ENCODE measurements at places on chromosomes 6 and 20. TPM values are rescaled to one million over a fixed set of nuclear protein-coding genes. Genes with fewer than 3 reads are reported as not detected.

GRCh38 chr6:166087246-166087645 is 80.4 kb downstream of the TBXT start:
- no peak for DNase-seq

GRCh38 chr20:21944227-21944626 is 238.8 kb downstream of the PAX1 start:
- DNase-seq = no peak

GRCh38 chr6:131419702-131420101 is 153.3 kb upstream of the ARG1 start:
- DNase-seq = no peak

TRIM26 gene
- 27.1 TPM for total RNA-seq

ZBTB24 gene
- 5.1 TPM for total RNA-seq

- no peak for DNase-seq
Observed at GRCh38 chr6:162055365-162055764, 672.2 kb downstream of the PRKN start.

DNA sequence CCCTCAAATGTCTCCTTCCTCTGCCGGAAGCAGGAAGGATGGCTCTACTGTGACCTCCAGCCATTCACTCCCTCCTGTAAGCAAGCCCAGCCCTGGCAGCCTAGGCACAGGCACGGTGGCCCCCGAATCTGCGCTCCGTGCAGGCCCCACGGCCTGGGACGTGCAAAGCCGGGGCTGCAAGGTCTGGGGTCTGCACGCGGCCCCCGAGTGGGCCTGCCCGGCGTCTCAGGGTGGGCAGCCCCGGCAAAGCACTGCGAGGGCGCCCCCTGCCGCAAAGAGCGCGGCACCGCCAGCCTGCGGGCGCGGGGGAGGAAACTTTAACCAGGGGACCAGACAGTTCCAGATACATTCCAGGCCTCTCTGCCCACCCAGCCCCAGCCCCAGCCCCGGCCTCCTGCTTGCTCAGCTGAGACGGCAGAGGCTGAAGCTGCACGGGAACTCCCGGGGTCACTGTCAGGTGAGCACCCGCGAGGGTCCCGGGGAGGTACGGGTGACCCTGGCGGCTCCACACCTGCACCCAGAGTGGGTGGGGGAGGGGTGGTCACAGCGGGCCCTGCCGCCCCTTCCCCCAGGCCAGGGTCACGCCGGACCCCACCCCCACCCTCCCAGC is 98.8 kb downstream of the ASXL1 start:
- DNase-seq = peak; percentile 86

DNA sequence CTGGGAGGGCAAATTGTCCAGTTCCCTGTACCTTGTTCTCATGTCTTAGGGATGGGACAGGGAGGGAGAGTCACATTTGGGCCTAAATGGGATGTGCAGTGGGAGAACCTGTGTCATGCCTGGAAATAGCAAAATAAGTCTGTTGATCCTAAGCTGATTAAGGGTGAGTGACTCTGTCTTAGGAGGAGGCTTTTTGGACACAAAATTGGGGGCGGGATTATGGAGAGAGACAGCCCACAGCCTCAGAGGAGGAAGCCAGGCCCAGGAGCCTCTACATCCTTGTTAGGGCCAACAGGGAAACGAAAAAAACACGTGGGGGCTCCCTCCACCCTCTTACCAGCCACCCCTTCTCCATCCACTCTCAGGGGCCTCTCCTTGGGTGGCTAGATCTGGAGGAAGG is 2.2 kb downstream of the KCNB1 start:
- no peak for DNase-seq

HEY2 gene
- 82.7 TPM for total RNA-seq

DNA sequence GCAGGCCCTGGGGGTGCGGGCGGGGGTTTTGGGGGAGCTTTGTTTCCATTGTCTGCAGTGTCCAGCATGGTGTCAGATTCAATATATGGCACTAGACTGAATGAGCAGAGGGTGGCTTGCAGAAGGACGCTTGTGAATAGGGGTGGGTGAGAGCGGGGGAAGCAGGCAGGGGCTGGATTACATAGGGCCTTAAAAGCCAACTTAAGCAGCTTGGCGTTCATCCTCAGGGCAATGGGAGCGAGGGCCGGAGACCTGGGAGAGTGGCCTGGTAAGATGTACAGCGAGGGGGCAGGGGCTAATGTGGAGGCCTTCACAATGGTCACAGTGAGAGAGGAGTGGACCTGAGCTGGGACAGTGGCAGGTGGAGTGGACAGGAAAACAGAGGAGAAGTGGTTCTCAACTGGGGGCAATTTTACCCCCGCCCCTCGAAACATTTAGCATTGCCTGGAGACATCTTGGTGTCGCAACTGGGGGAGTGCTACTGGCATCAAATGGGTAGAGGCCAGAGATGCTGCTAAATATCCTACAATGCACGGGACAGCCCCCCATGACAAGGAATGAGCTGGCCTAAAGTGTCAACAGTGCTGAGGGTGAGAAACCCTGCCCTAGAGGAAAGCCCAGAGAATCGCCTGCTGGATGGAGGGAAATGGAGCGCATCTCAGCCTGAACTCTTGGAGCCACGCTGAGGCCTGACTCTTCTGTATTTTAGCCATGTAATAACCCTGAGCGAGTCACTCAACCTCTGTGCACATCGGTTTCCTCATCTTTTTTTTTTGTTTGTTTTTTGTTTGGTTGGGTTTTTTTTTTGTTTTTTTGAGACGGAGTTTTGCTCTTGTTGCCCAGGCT is 15.1 kb upstream of the BAK1 start:
- no peak for DNase-seq

GRCh38 chr6:155396605-155397004 is 59.0 kb downstream of the NOX3 start:
- DNase-seq = no peak

UBE2C gene
- total RNA-seq = 22.9 TPM

HLA-B gene
- total RNA-seq = 301 TPM

- peak; percentile 46 for DNase-seq
Observed at GRCh38 chr6:168150551-168151320, 71.7 kb upstream of the FRMD1 start.

DNA sequence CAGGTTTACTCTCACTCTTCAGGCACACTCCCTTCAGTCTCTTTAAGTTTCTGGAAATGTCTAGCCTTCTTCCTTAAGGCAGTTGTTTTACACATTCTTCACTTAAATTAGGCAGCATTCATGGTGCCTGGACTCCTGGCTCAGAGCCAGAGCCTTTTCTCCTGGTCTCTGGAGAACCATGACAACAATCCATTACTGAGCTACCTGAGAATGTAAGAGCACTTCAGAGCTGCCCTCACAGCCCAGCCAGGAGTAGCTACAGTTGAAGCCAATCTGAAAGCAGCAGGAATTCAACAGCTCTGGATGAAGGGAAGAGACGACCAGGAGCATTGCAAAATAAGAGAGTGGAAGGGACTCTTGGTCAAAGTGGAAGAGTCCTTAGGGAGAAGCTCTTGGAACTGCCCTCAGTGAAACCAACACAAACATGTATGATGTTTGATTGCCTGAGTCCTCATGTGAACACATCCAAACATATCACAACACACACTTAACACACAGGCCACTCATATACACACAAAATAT is 416.8 kb upstream of the SPTLC3 start:
- no peak for DNase-seq

DNA sequence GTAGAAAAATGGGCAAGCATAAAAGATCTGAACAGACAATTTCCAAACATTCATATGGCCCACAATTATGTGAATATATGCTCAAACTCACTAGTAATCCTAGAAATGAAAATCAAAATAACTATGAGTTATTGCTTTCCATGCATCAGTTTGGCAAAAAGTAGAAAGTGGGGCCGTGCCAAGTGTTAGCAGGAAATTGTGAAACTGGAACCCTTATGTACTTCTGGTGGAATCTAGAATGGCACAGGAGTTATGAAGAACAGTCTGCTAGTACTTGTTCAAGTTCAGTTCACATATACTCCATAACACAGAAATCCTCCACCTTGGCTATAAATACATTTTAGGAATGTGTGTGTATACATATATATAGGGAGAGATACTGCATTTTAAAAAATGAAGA is 89.8 kb downstream of the EYA2 start:
- DNase-seq = no peak

- DNase-seq = peak; percentile 37
Observed at GRCh38 chr20:1440024-1440423, 26.6 kb downstream of the NSFL1C start.

- DNase-seq = no peak
Observed at GRCh38 chr6:39790772-39791171, 1.4 kb upstream of the DAAM2 start.

GJA10 gene
- total RNA-seq = not detected

- DNase-seq = no peak
Observed at GRCh38 chr20:31559704-31560093, 45.4 kb upstream of the ID1 start.

HLA-C gene
- 177 TPM for total RNA-seq

GDAP1L1 gene
- 1.7 TPM for total RNA-seq

DNA sequence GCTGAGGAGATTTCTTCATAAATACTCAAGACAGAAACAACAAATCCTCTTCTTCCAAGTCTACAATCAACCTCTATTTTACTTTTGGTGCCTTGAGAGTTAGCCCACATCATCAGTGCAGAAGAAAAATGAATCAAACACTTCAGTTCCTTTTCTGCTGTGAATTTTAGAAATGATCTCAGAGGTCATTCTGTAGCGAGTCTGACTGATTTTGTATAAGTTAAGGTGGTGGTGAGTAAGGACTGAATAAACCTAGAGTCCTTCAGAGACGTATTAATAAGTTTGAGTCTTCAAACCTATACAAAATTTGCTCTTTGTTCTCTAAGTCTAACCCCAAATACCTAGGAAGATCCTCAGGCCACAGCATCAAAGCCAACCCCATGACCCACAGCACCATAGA is 33.1 kb upstream of the NT5E start:
- DNase-seq = no peak

CBLN4 gene
- not detected for total RNA-seq

DNA sequence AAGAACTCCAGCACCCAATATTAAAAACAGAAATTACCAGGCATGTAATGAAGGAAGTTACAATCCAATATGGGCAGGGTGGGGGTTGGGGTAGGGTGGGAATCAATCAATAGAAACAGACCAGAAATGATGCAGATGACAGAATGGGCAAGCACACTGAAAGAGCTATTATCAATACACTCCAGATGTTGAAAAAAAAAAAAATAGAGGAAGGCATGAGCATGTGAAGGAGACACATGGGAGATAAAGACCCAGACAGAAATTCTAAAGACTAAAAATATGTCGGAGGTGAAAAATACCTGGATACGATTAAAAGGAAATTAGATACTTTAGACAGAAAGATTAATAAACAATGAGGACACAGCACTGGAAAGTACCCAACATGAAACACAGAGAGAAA is 19.1 kb upstream of the ZC3H12D start:
- DNase-seq = no peak

CST2 gene
- total RNA-seq = not detected

GRCh38 chr6:18136260-18136659 is 13.8 kb upstream of the NHLRC1 start:
- DNase-seq = no peak

GRCh38 chr6:31498748-31499147 is 803 bp downstream of the MICB start:
- peak; percentile 22 for DNase-seq

OR2H2 gene
- total RNA-seq = not detected

- DNase-seq = no peak
Observed at GRCh38 chr6:106253731-106254130, 71.8 kb downstream of the ATG5 start.

PIGT gene
- total RNA-seq = 68.6 TPM

GRCh38 chr6:125988280-125988679 is 1.9 kb downstream of the TRMT11 start:
- DNase-seq = no peak

GRCh38 chr20:37288091-37288490 is 1.4 kb upstream of the MANBAL start:
- no peak for DNase-seq

DNA sequence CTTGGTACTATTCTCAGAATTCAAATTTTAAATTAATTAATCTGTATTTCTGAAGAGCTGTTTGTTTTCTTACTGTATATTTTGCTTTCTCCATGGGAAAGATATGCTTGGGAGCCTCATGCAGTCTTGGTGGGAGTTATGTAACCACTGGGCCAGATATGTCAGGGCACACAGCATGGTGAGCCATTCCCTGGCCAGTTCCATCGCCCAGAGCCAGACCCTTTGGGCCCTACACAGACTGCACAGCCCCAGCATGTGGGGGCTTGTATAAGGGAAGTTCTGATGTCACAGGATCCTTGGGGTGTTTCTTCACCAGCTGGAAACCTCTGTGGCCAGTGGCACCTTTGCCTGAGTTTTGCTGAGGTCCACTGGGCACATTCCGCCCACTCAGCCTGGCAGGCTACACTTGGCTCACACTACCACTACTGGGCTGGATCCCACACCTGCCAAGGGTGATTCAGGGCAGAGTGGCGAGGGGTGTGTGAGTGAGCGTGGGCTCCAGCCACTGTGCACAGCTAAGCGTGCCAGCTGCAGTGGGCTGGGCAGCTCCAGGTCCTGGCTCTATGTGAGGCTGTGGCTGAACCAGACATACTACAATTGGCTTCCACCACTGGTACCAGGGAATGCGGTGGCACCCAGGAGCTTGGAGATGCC is 293.5 kb downstream of the ARHGAP18 start:
- DNase-seq = no peak

SLC13A3 gene
- total RNA-seq = 0.90 TPM

DNA sequence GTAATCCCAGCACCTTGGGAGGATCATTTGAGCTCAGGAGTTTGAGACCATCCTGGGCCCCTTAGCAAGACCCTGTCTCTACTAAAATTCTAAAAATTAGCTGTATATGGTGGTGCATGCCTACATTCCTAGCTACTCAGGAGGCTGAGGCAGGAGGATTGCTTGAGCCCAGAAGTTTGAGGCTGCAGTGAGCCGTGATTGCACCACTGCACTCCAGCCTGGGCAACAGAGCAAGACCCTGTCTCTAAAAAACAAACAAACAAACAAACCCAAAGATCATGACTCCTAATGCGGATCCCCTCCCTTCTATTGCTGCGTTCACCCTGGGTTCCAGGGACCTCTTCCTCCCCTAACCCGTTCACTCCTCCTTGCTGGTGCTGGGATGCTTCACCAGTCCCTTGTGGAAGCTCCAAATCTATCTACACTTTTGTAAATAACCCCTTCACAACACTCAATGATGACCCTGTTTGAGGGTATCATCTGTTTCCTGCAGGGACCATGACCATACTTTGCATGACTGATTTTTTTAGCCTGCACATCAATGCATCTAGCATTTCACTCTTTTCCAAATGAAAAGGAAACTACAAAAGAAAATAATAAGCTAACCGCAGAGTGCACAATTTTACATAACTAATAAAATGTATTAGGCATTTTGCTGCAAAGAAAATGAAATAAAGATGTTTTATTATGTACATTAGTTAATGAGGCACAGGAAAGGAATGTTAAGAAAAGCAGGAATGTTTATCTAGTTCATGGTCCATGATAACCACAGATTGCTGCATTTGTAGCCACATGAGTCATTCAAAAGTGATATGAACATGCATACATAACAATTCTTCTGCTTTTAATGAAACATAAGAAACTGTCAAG is 30.5 kb upstream of the IPCEF1 start:
- DNase-seq = no peak

LINC00237 gene
- not detected for total RNA-seq

- no peak for DNase-seq
Observed at GRCh38 chr6:45586216-45587171, 208.8 kb upstream of the SUPT3H start.

GRCh38 chr6:14796974-14797762 is 448.7 kb upstream of the JARID2 start:
- no peak for DNase-seq
